ENCODE measurements at places on chromosomes 5 and 9.

- no peak for DNase-seq
These were observed 1.2 kb downstream of the CXXC5 start for GRCh38 chr5:139649082-139649991.

- no peak for DNase-seq
These were observed 482.7 kb upstream of the TLE4 start for GRCh38 chr9:79089054-79089560.

DNA sequence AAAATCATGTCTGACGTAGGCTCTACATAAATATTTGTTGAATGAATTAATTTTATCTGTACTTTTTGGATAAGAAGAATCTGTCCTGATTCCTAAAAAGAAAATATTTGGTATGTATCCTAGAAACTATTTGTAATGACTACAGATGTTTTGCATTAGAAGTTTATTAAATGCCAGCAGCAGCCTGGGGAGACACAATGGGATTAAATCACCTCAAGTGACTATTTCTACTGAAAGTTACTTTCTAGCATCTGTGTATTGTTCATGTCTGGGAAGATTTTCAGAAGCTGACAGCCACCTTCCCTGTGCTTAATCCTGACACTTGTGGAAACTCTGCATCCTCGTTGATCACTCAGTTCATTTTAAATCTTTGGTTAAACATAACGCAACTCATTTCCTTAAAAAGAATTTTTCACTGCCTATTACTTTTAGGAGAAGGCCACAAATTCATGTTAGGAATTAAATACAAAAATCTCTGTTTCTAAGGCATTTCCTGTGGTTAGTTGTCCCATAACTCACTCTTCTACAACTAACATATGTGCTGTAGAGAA is 209.3 kb upstream of the PPP1R2B start:
- no peak for DNase-seq

- no peak for DNase-seq
These were observed 142.4 kb downstream of the EDIL3 start for GRCh38 chr5:84242286-84242685.

- no peak for DNase-seq
These were observed 13.7 kb downstream of the MYO10 start for GRCh38 chr5:16922430-16922829.
